Purkinje cell (primary cell): ENCODE measurements at places on chromosomes 1 and 21. TPM values are rescaled to one million over a fixed set of nuclear protein-coding genes. Genes with fewer than 3 reads are reported as not detected.

Gene TRIM17
- polyA plus RNA-seq, result 0.51 TPM in 1 of 2 replicates, not detected in the other

Gene CLIC6
- polyA plus RNA-seq, result not detected in 2 replicates

Gene ALG14
- 56.5 and 74.5 TPM in 2 replicates for polyA plus RNA-seq

Gene RGS8
- polyA plus RNA-seq, result 253 and 310 TPM in 2 replicates

Gene TEDDM1
- not detected in 2 replicates for polyA plus RNA-seq

Gene CENPL
- 0.90 and 1.2 TPM in 2 replicates for polyA plus RNA-seq

Gene AGRN
- polyA plus RNA-seq, result 0.13 TPM in 1 of 2 replicates, not detected in the other
